PC-9 (cell line): ENCODE measurements at places on chromosomes 1 and 21. TPM values are rescaled to one million over a fixed set of nuclear protein-coding genes. Genes with fewer than 3 reads are reported as not detected.

GRCh38 chr1:26752519-26752918 lies 35.2 kb upstream of the PIGV start:
- H3K36me3 ChIP-seq = 0 out of 2 replicates have a peak, but pooled peaks cover 5% of the 10 kb centered on the region
- no peaks in the 10 kb centered on the region for H3K27me3 ChIP-seq
- H3K4me3 ChIP-seq = no peak overlapping the region
- peaks cover 45% of the 10 kb centered on the region for H3K4me1 ChIP-seq
- DNase-seq = no peak
- H3K27ac ChIP-seq = peak overlapping the region; percentile 84

DNA sequence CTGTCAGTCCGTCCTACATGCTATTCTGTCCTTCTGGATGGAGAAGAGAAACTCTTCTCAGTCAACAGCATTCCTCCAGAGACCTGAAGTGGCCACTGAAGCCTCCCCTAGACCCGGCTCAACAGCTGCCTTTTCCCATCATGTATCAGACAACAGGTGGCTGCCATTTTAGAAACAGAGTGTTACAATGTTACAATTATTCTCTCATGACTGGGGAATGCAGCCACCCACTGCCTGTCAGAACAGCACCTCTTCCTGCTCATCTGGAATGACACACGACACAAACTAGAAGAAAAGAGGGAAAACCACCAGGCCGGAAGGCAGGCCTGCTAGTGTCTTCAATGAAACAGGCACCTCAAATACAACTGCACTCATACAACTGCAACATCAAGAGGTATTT lies 105.3 kb downstream of the PGBD5 start:
- DNase-seq = no peak
- no peak overlapping the region for H3K27ac ChIP-seq
- no peaks in the 10 kb centered on the region for H3K36me3 ChIP-seq
- H3K4me3 ChIP-seq = no peak overlapping the region
- H3K27me3 ChIP-seq = peaks cover 47% of the 10 kb centered on the region

DNA sequence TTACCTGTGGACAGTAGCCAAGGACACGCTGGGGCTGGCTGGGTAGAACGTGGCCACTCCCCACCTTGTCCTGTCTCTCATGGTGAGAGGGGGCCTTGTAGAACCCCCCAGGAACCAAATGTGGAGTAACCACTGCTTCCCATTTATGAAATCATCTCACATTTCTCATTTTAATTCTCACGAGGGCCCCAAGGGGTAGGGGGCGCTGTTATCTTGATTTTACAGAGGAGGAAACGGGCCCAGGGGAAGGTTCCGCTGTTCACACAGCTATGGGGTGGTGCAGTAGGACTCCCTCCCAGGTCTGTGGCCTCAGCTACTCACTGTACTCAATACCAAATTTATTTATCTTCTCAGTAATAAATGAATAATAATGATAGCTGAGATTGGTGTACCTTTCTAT lies 5.5 kb downstream of the SMPDL3B start:
- H3K4me1 ChIP-seq = peaks cover 18% of the 10 kb centered on the region
- DNase-seq = no peak
- no peaks in the 10 kb centered on the region for H3K27me3 ChIP-seq
- H3K4me3 ChIP-seq = no peak overlapping the region
- no peaks in the 10 kb centered on the region for H3K36me3 ChIP-seq

ESRRG gene
- not detected in 2 replicates for total RNA-seq

GRCh38 chr1:179091691-179092165 lies 9.9 kb downstream of the TOR3A start:
- H3K27me3 ChIP-seq = no peaks in the 10 kb centered on the region
- DNase-seq = no peak
- no peak overlapping the region for H3K4me3 ChIP-seq
- H3K4me1 ChIP-seq = 0 out of 2 replicates have a peak, but pooled peaks cover 4% of the 10 kb centered on the region

DNA sequence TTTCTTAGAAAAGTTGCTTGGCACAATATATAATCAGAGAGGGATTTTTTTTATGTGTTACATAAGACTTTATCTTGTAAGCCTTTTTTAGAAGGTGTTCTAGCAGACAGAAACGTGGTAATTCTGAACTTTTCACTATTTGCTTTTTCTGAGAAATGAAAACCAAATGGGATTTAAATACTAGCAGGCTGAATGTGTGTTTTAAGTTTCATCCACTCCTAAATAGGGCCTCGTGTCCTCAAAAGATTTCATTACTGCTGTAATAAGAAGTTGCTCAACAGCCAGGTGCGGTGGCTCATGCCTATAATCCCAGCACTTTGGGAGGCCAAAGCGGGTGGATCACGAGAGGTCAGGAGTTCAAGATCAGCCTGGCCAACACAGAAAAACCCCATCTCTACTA lies 44.7 kb upstream of the FMO2 start:
- no peak overlapping the region for H3K27ac ChIP-seq
- no peaks in the 10 kb centered on the region for H3K4me1 ChIP-seq
- H3K4me3 ChIP-seq = no peak overlapping the region
- no peaks in the 10 kb centered on the region for H3K36me3 ChIP-seq
- H3K27me3 ChIP-seq = no peaks in the 10 kb centered on the region
- no peak for DNase-seq

DNA sequence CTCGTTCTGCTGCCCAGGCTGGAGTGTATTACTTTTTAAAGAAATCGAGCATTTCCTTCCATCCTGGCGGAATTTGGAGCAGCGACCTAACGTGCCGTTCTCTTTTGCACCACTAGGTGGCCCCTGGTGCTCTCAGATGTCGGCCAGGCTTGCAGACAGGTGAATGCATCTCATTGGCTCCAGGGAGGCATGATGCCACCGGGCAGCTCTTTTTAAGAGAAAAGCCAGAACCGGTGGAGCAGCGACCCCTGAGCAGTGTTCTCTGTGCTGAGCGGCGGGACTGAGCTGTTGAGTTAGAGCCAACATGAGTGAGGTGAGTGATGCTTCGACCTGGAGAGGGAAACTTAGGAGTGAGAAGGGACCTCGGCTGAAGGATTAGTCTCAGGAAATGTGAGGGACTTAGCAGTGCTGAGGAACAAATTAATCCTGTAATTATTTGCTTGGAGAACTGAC lies at the start of gene PCP4:
TSS of gene PCP4 (plus strand) at position 241 of the 453 bp plus-strand sequence. CDS start at position 305, 64 bp downstream.
- no peaks in the 10 kb centered on the region for H3K36me3 ChIP-seq
- peak; percentile 28 for DNase-seq
- H3K27ac ChIP-seq = no peak within 1 kb of the TSS
- H3K27me3 ChIP-seq = peaks cover 35% of the 10 kb centered on the region
- no peak within 1 kb of the TSS for H3K4me3 ChIP-seq

OR6N1 gene
- total RNA-seq = not detected in 2 replicates

S100A7 gene
- not detected in 2 replicates for total RNA-seq

DNA sequence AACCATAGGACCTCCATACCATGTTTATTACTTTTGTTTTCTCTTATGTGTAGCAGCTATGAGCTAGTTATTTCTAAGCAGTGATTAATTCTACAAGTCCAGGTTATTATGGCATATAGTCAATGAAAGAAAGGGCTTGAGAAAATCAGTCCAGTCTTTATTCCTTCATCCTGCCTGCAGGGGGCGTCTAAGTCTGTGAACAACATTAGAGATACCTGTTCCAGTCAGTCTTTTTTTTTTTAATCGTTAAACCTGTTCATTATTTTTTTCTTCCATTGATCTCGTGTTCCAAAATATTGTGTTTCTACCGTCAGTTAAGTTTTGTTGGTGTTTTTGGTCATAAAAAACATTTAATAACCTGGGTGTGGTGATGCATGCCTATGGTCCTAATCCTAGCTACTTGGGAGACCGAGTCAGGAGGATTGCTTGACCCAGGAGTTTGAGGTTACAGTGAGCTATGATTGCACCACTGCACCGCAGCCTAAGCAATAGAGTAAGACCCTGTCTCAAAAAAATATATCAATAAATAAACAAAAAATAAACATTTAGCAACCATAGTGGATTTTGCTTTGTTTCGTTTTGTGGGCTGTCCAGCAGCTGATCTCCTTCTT lies 29.4 kb upstream of the CD2 start:
- no peaks in the 10 kb centered on the region for H3K27me3 ChIP-seq
- H3K4me3 ChIP-seq = no peak overlapping the region
- no peaks in the 10 kb centered on the region for H3K4me1 ChIP-seq
- DNase-seq = peak; percentile 76

- H3K27ac ChIP-seq = no peak overlapping the region
- H3K4me3 ChIP-seq = no peak overlapping the region
- DNase-seq = no peak
- H3K27me3 ChIP-seq = no peaks in the 10 kb centered on the region
- no peaks in the 10 kb centered on the region for H3K4me1 ChIP-seq
Measured at GRCh38 chr1:87295445-87296110, 33.1 kb upstream of the LMO4 start.

IGSF3 gene
- 27.8 and 30.1 TPM in 2 replicates for total RNA-seq

DNA sequence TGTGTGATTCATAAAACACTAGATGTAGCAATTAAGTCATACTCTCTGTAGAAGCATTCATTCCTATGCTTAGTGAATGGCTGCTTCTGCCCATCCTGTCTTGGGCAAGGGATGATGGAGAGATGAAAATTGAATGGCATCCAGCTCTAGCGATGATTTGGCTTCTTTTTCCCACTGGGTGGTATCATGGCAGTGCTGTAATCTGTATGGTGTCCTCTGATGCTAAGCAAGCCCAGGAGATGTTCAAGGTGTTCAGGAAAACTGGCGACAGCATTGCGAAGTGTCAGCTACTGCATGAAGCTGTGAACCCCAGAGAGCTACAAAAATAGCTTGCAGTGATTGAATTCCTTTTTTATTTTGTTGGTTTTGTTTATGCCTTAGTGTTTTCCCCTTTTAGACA lies 48.9 kb upstream of the LEPR start:
- no peak overlapping the region for H3K4me3 ChIP-seq
- peaks cover 11% of the 10 kb centered on the region for H3K4me1 ChIP-seq
- no peaks in the 10 kb centered on the region for H3K27me3 ChIP-seq

- DNase-seq = no peak
- H3K27ac ChIP-seq = no peak overlapping the region
- H3K36me3 ChIP-seq = no peaks in the 10 kb centered on the region
- H3K27me3 ChIP-seq = peaks cover 43% of the 10 kb centered on the region
Measured at GRCh38 chr1:18530587-18531502, 50.1 kb downstream of the KLHDC7A start.

NUP210L gene
- not detected in 2 replicates for total RNA-seq
